Activated CD4-positive, alpha-beta T cell treated with anti-CD3 and anti-CD28 coated beads, Interleukin-2, amount 10 ng/mL, durations not matched to agents 7 days and 5 days (primary cell): ENCODE measurements at places on chromosomes 7 and 10.

DNA sequence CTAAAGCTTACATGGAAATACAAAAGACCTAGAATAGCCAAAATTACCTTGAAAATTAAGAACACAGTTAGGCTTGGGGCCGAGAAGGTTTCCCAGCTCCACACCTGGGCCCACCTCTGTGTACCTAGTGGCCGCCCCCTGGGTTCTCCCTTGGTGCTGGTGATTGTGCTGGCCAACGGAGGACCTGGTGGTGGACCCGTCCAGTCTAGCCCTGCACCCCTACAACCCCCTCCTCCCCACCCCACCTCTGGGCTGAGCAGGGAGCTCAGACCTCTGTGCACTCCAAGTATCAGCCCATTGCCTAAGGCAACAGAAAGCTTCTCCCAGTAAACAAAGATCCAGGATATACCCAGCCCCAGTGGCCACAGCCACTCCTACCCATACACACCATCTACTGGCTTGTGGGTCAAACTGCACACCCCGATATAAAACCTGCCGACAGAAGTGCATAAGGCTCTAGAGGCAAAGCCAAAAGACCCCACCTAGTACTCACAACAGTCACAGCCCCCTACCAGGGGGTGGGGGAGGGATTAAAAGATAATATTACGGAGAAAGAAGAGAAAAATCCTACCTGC is 105.0 kb upstream of the DIP2C start:
- no peak for DNase-seq
- no peaks in the 10 kb centered on the region for H3K27me3 ChIP-seq
- H3K27ac ChIP-seq: no peak overlapping the region
- H3K36me3 ChIP-seq: peaks cover 16% of the 10 kb centered on the region
- H3K4me1 ChIP-seq: no peaks in the 10 kb centered on the region
- H3K4me3 ChIP-seq: no peak overlapping the region

- no peaks in the 10 kb centered on the region for H3K36me3 ChIP-seq
- H3K4me1 ChIP-seq: no peaks in the 10 kb centered on the region
- peaks cover 2% of the 10 kb centered on the region for H3K27me3 ChIP-seq
- no peak for DNase-seq
Observed at GRCh38 chr10:69880301-69881081, 78.8 kb downstream of the COL13A1 start.

- no peaks in the 10 kb centered on the region for H3K4me1 ChIP-seq
- no peaks in the 10 kb centered on the region for H3K36me3 ChIP-seq
- H3K27ac ChIP-seq: no peak overlapping the region
- H3K27me3 ChIP-seq: peaks cover 8% of the 10 kb centered on the region
- no peak for DNase-seq
Observed at GRCh38 chr10:122176232-122177213, 94.6 kb upstream of the BTBD16 start.

- DNase-seq: no peak
- no peaks in the 10 kb centered on the region for H3K36me3 ChIP-seq
- peaks cover 4% of the 10 kb centered on the region for H3K27me3 ChIP-seq
- H3K4me3 ChIP-seq: no peak overlapping the region
- H3K4me1 ChIP-seq: no peaks in the 10 kb centered on the region
Observed at GRCh38 chr7:17506095-17506494, 207.6 kb downstream of the AHR start.

GRCh38 chr10:130430291-130430690 is 294.1 kb downstream of the GLRX3 start:
- no peak overlapping the region for H3K4me3 ChIP-seq
- no peaks in the 10 kb centered on the region for H3K27me3 ChIP-seq

DNA sequence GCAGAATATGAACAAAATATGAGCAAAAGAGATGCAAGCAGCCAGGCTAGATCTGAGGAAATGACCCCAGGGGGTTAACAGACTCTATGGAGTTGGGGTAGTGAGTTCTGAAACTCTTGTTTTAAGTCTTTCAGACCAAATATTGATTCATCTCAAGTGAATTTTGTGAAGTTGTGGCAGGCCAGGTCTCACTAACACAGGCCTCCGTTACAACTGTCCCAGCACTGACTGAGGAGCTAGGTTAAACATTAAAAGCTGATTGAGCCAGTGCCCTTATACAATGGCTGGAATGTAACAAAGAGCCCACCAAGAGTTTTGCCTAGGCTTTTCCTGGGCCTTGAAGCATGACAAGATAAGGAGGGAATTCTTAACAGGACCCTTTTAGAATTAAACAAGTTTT is 192.3 kb upstream of the STK17A start:
- peaks cover 1% of the 10 kb centered on the region for H3K4me1 ChIP-seq
- DNase-seq: no peak
- no peak overlapping the region for H3K27ac ChIP-seq
- no peaks in the 10 kb centered on the region for H3K36me3 ChIP-seq
- no peaks in the 10 kb centered on the region for H3K27me3 ChIP-seq
- H3K4me3 ChIP-seq: no peak overlapping the region

DNA sequence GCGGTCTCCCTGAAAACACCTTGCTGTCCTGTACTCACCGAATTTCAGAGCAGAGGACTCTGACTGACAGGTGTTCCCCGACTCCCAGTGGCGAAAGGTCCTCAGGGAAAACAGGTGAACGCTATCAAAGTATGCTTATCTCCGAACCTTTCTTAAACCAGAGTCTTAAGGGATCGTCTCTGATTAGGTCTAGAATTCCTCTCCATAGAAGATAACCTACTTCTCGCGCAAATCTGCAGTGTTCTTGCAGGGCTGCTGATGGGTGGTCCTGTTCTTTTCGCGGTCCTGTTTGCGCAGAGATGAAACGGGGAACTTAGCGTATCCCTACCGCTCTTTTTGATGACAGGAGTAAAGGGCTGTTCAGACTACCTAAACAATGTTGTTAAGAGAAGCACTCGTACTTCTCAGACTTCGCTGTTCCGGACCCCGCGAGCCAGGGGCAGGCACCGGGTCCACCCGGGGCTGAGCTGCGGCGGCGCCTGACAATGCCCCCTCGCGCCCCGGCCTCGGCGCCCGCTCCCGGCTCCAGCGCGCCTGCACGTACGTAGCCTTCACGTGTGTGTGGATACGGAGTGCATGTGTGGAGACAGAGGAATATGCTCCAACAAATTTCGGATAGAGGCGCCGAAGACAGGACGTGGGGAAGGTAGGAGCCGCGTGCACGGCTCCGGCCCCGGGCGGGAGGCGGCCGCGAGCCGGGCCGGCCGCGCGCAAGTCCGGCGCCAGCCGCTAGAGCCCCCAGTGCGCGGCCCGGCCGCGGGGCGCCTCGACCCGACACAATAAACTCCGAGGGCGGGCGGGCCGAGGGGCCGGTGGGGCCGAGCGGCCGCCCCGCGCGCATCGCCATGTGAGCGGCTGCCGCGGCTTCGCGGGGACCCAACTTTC is 766 bp upstream of the ZMYND11 start:
- peaks cover 40% of the 10 kb centered on the region for H3K4me1 ChIP-seq
- H3K27me3 ChIP-seq: no peaks in the 10 kb centered on the region
- H3K4me3 ChIP-seq: peak overlapping the region; percentile 90
- peaks cover 2% of the 10 kb centered on the region for H3K36me3 ChIP-seq
- peak overlapping the region; percentile 90 for H3K27ac ChIP-seq

GRCh38 chr7:83306502-83306901 is 143.8 kb upstream of the PCLO start:
- H3K4me3 ChIP-seq: no peak overlapping the region
- no peak overlapping the region for H3K27ac ChIP-seq
- H3K27me3 ChIP-seq: no peaks in the 10 kb centered on the region
- no peaks in the 10 kb centered on the region for H3K4me1 ChIP-seq
- no peaks in the 10 kb centered on the region for H3K36me3 ChIP-seq
